CD4-positive, alpha-beta T cell treated with Interferon alpha-2 for 1 hour (primary cell): ENCODE measurements at places on chromosomes 4 and X.

GRCh38 chr4:176077561-176077960, 11.9 kb downstream of the WDR17 start:
- DNase-seq: no peak

- DNase-seq: peak; percentile 17
Measured at GRCh38 chr4:175947117-175947722, 118.4 kb upstream of the WDR17 start.

- no peak for DNase-seq
Measured at GRCh38 chrX:33138677-33139249, 72.6 kb downstream of the DMD start.

DNA sequence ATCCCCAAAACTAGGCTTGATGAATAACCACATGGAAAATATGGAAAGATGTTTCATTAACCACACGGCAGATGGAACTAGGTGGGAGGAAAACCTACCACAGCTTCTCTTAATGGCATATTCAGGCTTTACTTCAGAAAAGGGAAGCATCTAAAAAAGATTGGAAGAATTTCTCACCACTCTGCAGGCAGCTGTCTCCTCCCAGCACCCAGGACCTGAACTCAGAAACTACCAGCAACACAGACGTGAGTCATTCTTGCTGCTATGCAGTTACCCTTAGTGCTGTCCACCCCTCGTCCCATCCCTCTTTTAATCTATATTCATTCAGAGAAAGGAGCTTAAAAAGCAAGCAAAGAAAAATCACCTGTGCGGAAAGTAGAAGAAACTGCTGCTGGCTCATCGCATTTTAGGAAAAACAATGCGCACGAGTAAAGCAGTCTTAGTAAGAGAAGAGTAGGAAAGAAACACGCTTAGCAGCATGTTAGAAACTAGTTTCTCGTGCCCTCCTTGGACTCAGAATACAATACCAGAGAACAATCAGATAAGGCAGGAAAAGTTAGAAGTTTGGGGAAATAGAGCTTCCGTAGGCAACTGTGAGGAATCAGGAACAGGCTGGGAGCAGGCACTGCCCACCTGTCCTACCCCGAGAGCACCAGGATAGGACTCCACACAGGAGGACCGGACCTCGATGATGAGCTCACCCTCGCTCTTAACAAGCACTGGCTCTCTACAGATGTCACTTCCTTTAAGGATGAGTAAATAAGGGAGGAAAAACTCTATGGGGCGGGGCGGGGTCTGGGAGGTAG, 48.1 kb upstream of the ENPP6 start:
- no peak for DNase-seq

DNA sequence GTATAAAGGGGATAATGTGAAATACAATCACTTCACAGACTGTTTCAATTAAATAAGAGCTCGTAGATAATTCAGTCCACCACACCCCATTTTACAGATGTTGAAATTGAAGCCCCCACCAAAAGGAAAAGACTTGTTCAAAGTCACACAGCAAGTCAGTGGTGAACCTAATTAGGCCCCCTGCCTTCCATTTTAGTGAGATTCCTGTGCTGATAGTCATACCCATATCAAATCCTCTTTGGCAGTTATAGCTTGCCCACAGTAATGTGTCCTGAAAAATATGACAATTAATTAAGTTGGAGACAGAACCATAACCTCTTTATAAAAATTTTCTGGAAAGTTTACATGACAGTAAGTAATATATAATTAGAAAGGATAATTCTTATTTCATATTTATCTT, 58.0 kb downstream of the AR start:
- DNase-seq: no peak

DNA sequence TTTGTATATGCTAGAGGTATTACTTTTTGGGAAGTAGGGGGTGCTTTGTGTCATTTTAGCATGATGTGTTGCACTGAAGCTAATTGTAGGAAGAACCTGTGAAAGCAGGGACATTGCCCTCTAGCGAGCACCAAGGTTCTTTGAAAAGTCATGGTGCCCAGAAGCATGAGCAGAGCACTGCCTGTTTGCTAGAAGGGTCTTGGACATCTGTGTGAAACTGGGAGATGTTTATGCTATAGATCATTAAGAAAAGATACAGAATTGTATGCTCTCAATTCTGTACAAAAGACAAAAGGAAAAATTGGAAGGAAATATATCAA, 14.7 kb downstream of the GRPR start:
- DNase-seq: no peak

GRCh38 chr4:15040916-15041463, 38.7 kb downstream of the CPEB2 start:
- DNase-seq: no peak

- no peak for DNase-seq
Measured at GRCh38 chrX:154440623-154441357, 3.2 kb upstream of the FAM50A start.

GRCh38 chr4:156884183-156884582, 87.4 kb downstream of the PDGFC start:
- no peak for DNase-seq

DNA sequence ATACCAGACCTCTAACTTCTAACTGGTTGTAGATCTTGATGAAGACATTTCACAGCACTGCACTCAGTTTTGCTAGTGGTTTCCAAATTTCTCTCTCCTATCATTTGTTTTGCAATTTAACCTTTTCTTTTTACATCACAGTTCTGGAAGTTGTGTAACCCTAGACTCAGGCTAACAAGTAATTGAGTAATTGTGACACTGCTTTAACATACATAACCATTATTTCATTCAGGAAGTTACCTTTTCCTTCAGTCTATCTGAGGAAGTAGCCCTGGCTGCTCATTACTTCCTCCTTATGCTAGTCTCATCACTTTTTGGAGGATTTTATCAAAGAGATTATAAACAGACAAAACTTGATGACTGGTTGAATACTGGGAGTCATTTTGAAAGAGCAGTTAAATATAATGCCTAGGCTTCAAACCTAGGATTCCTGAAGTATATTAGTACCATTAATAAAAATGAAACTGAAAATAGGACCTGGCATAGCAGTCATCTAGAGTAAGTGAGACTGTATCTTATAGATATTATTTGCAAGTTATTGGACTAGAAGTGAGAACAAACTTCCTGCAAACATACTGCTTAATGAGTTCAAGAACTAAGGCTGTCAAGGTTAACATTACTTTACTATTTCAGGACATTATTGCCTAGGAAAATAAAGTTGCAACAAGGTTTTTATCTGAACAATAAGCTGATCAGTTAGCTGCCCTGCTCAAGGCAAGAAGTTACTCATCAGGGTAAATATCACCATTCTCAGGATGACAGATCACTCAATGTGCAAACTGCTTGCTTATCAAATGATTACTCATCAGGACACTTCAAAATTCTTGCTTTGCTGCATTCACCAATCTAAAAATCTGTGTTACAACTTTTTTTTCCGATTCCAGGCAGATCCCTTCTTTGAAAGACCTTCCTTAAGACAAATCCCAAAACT, 25.6 kb upstream of the TEX13C start:
- peak; percentile 0 for DNase-seq

- DNase-seq: no peak
Measured at GRCh38 chr4:172726001-172726423, 442.6 kb upstream of the GALNT7 start.

- no peak for DNase-seq
Measured at GRCh38 chr4:102428122-102428521, 73.0 kb upstream of the NFKB1 start.

GRCh38 chrX:20215565-20215964, 51.1 kb downstream of the RPS6KA3 start:
- DNase-seq: no peak

DNA sequence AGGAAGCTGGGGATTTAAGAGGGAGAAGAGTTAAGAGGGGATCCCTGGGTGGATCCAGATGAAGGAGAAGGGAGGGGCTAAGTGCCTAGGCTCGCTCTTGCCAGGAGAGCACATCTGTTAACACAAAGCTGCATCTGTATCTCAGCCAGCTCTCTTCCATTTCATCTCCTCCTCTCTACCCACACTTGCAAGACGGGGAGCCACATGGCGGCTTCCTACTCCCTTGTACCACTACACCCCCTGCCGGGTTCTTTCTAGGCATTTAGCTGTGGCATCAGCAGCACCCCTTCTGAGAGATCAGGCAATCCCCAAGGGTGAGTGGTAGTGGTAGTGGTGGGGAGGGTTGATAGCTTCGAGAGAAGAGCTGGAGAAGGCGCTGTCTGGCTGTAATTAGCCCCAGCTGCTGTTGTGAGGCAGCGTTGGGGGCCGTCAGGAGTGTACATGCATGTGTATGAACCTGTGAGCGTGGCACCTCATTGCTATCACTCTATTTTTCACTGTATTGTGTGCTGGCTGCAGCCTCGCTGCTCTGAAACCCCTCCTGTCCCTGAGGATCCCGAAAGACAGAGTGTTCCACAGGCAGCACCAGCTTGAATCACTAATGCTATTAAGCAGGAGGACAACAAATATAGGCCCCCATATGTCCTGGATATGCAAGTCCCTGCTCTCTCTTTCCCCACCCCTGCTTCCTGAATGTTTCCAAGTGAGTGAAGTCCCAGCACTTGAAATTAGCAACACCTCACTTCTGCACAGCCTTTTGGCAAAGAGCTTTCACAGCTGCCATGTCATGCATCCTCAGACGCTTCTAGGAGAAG, 73.7 kb downstream of the RTL9 start:
- no peak for DNase-seq

DNA sequence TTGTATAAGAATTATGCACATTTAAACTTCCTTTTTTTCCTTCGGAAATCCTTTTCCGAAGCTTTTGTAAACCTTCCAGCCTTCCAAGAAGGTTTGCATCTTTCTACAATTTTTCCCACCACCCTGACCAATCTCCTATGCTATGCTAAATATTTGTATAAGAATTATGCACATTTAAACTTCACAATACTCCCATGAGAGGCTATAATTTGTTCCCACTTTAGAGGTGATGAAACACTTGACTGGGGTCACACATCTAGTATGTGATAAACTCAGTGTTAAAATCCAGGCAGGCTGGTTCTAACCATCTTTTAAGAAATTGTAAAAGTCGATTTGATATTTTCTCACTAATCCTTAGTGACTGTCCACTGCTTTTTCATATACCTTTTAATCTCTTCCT, 22.1 kb downstream of the NUDT6 start:
- no peak for DNase-seq

GRCh38 chrX:124280294-124280902, 52.1 kb upstream of the TEX13D start:
- no peak for DNase-seq

DNA sequence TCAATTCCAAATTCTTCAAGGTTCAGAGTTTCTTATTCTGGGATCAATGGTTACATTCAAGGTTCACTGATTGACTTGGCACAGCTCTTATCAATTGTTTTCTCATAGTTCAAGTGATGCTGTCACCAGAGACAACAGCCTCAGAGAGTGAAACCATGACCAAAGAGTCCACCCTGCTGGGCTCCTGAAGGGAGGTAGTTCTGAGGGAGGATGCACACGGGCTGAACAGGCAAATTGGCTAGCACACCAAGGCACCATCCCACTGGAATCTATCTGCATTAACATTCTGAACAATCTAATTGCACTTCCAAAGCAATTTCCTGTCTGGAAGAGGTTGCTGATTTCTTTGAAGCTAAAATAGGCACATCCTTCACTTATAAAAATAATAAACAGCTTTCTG, 16.6 kb upstream of the GAB1 start:
- no peak for DNase-seq

- no peak for DNase-seq
Measured at GRCh38 chr4:163404580-163404979, 60.9 kb downstream of the NPY5R start.

- DNase-seq: no peak
Measured at GRCh38 chr4:168667376-168667775, 170.5 kb downstream of the PALLD start.

GRCh38 chr4:1491328-1492141, 85.3 kb upstream of the NKX1-1 start:
- no peak for DNase-seq

DNA sequence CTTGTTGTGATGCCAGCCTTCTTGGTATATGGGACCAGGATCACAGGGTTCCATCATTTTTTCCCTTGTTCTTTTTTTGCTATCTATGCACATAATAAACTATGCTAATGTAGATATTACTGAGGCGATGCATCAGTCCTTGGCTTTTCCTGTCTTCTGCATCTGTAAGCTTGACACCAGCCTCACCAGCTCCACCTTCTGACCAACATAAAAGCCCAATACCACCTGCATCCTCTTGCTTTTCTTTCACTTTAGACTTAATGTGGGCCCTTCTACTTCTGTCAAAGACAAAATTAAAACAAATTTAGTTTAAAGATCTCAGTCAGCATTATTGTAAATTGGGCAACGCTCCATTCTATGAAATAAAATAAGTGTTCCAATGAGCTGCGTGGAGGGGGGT, 1718.8 kb upstream of the PCDH10 start:
- no peak for DNase-seq

GRCh38 chr4:8607603-8608481, 15.3 kb downstream of the CPZ start:
- peak; percentile 7 for DNase-seq

DNA sequence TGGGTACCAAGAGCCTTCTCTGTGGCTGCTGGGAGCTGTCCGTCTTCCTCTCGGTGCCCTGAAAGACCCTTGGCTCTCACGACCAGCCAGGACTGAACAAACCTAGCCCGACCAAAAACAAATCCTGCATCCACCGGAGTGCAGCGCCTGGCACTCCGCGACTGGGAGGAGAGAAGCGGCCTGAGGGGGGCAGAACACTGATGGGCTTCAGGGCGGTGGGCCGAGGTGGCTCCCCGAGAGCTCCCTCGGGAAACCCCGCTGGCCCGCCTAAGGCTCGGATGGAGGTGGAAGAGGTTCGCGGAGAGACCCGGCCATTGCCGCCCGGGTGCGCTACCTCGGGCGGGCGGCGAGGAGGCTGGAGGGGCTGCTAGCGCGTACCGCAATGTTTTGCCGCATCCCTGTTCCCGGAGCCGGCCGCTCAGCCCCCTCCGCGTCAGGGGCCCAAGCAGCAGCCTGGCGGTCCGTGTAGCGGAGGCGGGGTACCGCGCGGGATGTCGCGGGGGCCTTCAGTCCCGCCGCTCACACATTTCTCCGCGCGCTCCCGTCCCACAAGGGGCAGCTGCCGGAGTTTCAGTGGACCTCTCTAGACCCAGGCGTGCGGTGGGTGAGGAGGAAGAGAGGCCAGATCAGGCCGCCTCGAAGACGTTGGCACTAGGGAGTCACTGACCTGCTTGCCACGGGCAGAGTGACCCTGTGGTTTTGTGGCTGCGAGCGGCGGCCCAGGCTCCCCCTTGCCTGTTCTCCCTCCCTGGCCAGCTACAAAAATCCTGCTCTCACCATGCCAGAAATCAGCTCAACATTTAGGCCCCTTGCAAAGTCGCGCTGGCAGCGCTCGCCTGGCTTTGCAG, 2.2 kb downstream of the SLITRK4 start:
- no peak for DNase-seq

DNA sequence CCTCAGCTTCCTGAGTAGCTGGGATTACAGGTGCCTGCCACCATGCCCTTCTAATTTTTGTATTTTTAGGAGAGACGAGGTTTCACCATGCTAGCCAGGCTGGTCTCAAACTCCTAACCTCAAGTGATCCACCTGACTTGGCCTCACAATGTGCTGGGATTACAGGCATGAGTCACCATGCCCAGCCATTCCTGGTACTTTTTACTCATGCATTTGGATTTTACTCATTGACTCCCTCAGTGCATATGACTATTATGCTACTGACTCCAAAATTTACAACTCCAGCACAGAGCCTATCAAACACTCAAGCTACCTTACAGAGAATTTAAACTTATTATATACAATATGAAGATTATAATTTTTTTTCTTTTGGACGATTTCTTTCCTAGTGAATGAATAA, 199.9 kb downstream of the CXXC4 start:
- no peak for DNase-seq

GRCh38 chr4:99759346-99759984, 57.2 kb upstream of the DAPP1 start:
- no peak for DNase-seq
